CD8-positive, alpha-beta memory T cell (primary cell): ENCODE measurements at places on chromosomes 11 and 22.

DNA sequence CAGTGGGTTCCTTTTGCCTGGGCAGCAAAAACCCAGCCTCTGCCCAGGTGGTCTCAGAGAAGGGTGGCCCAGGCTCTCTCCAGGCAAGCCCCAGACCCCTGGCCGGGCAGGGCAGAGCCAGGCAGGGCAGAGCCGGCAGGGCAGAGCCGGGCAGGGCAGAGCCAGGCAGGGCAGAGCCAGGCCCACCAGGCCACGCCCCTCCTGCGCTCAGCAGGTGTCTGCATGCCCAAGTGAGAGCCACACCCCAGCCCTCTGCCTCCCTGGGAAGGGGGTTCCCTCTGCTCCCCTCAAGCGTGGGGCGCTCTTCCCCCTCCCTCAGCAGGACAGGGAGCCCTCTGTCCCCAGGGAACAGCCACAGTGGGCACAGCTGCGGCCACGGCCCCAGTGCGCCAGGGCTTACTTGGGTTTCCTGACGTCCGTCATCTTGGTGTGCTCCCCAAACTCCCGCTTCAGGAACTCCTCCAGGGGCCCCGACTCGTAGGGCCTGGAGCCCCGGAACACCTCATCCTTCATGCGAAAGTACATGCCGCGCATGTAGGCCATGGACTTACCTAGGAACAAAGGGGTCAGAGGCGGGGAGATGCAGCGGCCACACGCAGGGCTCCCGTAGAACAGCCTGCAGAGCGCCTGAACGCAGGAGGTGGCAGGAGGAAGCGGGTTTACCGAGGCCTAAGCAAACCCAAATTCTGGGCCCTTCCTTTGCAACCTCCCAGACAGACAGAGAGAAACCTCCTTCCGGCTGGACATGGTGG, 10.1 kb upstream of the BAIAP2L2 start:
- no peak for DNase-seq

GRCh38 chr11:10451426-10452116, 3.5 kb upstream of the AMPD3 start:
- peak; percentile 18 for DNase-seq

- DNase-seq = no peak
Observed at GRCh38 chr22:48868554-48868953, 959.1 kb downstream of the BRD1 start.

- peak; percentile 2 for DNase-seq
Observed at GRCh38 chr11:68750195-68751003, 921 bp downstream of the TESMIN start.

DNA sequence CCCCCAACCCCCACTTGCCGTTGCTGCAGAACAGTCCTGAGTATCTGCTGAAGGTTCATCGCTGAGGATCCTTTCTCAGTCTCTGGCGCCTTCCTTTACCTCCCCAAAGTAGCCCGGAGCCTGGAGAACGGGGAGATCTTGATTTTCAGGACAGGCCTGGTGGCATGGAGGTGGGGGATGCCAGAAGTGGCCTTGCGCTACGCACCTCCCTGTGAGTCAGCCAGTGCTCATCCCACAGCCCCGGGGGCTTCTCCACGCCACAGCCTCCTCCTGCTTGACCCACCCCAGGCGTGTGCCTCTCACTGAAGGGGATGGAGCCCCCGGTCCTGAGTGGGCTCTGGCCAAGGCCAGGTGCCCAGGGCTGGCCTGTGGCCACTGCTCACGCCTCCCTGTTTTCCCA, 339.6 kb downstream of the TBC1D22A start:
- DNase-seq = no peak

- DNase-seq = no peak
Observed at GRCh38 chr11:130023204-130023603, 20.6 kb upstream of the PRDM10 start.

DNA sequence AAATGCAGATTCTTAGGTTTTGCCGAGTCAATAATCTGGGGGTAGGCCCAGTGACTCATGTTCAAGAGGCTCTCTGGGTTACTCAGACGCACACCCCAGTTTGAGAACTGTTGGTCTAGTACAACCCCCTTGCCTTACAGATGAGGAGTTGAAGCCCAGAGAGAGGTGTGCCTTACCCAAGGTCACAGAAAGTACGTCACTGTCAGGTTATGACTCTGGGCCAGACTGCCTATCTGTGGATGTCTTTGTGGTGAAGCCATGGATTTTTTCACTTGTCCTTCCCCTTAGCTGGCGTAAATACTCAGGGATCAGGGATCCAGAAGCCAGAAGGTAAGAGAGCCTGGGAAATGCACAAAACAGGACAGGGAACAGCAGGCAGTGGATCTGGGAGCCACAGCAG, 25.2 kb upstream of the NECTIN1 start:
- DNase-seq = no peak

- no peak for DNase-seq
Observed at GRCh38 chr11:118111019-118111743, 24.4 kb upstream of the SMIM35 start.

DNA sequence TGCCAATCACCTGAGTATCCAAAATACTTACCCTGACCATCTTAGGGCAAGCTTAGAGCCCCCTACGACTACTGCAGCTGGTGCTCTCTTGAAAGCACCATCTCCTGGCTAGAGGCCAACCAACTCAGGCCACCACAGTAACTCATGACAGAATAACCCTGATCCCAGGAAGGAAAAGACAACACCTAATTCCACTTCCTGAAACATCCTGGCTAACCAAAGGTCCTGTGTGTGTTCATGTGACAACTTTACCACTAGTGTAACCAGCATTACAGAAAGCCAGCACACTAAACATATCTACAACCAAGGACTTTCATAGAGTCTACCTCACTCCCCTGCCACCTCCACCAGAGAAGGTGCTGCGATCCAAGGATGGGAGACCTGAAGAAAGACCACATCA, 17.4 kb upstream of the TMEM45B start:
- no peak for DNase-seq

- DNase-seq = no peak
Observed at GRCh38 chr11:40391679-40392078, 1067.8 kb downstream of the LRRC4C start.

DNA sequence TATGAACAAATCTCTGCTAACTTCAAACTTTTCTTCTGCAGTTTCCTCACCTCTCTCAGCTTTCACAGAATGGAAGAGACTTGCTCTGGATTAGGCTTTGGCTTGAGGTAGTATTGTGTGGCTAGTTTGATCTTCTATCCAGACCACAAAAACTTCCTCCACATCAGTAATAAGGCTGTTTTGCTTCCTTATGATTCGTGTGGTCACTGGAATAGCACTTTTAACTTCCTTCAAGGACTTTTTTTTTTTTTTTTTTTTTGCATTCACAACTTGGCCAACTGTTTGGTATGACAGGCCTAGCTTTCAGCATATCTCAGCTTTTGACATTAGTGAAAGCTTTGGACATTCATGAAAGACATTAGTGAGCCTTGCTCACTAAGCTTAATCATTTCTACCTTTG, 47.5 kb upstream of the LRRC55 start:
- DNase-seq = no peak

GRCh38 chr11:126824035-126824607, 176.4 kb downstream of the KIRREL3 start:
- no peak for DNase-seq

GRCh38 chr22:44391481-44392445, 79.0 kb upstream of the SHISAL1 start:
- no peak for DNase-seq

DNA sequence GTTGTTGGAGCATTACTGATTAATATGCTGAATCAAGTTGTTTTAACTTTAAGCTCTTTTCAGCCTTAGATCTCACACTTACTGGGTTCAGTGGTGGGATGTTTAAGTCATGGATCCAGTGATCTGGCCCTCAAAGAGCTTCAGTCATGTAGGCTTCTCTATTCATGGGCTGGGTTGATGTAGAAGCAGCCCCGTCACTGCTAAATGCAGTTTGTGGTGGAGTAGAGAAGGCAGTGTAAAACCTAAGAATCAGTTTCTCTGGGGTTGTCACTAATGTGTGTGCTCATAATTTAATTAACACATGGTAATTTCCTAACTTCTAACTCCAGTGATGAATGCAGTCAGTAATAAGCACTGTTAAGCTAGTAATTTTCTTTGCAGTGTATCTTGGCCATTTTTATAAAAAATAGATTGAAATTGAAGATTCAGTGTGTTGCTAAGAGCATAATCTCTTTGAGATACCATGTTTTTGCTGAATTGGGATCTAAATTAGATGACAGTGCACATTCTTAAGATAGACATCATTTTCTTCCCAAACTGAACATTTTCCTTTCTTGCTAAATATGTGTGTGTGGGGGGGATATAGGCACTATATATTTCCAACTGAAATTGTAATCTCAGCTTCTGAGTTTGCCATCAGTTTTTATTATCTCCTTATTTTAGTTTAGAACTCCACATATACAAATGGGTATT, 9.0 kb downstream of the SPCS2 start:
- DNase-seq = no peak

DNA sequence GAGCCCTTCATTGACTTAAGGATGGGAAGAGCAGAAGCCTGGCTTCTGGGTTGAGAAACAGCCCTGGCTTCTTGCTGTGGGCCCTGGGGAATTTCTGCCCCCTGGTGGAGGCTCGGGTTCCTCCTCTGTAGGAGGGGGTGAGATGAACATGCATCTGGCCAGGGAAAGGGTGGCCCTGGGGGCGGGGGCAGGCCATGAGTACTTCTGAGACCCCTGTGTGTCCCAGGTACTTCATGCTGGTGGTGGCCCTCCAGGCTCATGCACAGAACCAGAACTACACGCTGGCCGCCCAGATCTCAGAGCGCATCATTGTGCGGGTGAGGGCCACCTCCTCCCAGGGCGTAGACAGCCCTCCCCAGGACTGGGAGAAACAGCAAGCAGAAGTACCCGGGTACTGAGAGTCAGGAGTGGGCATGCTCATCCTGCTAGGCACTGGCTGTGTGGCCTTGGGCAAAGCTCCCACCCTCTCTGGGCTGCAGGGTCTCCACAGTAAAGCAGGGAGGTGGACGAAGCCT, 15.8 kb downstream of the TMEM258 start:
- peak; percentile 24 for DNase-seq

- DNase-seq = no peak
Observed at GRCh38 chr22:38285018-38285417, 12.2 kb upstream of the TMEM184B start.

DNA sequence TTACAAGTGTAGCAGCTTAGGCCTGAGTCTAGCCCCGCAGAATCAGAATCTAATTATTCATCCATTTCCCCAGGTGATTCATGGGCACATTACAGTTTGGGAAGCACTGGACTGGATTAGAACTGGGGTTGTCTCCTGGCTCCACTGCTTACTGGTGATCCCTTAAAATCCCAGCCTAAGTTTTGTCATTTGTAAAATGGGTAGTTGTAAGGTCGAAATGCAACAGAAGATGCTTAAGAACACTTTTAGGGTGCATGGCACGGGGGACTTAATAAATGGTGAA, 1.3 kb downstream of the STX3 start:
- no peak for DNase-seq

DNA sequence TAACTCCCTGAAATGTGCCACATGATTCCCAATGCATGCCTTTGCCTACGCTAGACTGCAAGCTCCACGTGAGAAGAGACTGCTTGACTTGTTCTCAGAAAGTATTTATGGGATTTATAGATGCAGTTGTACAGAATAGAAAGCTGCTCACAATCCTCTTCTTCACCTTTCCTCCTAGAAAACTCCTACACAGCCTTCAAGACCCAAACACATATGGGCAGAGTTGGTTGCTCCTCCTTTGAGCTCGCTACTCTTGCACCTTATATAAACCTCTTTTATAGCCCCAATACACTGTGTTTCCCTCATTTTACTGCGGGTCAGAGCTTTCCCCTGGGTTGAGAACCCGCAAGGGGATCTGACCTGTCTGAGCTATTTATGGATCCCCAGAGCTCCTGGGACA, 16.4 kb downstream of the C1QTNF6 start:
- DNase-seq = no peak

- no peak for DNase-seq
Observed at GRCh38 chr11:87861030-87861429, 314.2 kb downstream of the RAB38 start.
